Skin of body (tissue), 3 donors: ENCODE measurements at places on chromosomes 4 and X. TPM values are rescaled to one million over a fixed set of nuclear protein-coding genes. Genes with fewer than 3 reads are reported as not detected.
A peak's percentile ranks its signal among the peaks of the same experiment; 100 is the strongest.

- DNase-seq: no peak
These were observed 324.5 kb downstream of the DHRSX start for GRCh38 chrX:2176274-2176673.

- no peak for DNase-seq
These were observed 215.1 kb upstream of the GPC4 start for GRCh38 chrX:133630362-133630761.

DNA sequence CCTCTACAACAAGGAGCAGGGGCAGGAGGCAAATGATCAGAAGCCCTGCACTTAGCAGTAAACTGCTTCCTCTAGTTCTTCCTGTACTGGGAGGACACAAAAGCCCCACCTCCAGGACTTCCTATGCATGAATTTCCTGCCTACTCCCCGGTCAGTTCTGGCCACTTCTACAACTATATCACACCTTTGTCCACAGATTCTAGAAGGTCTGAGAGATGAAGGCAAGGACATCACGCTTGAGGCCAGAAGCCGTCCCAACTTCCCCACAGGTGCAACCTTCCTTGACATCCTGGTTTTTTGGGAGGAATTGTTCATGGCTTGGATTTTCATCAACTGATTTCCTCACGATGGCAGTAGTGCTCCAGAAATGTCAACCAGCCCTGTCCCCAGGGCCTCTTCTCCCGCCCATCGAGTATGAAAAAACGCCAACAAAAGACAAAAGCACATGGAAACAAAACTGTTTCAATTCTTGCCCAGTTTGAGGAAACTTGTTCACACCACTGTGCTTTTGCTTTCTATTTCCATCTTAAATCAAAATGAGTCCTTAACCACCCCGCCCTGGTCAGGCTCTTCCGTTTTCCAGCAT, 206.5 kb upstream of the STK26 start:
- DNase-seq: peak; percentile 33

PHOX2B gene
- not detected for total RNA-seq
